ENCODE measurements at places on chromosomes 3 and 15. TPM values are rescaled to one million over a fixed set of nuclear protein-coding genes. Genes with fewer than 3 reads are reported as not detected.

The SCN11A gene
- 0.56 TPM for total RNA-seq

The CACNA2D3 gene
- total RNA-seq = 6.1 TPM

The BMF gene
- total RNA-seq = 3.7 TPM

The TUSC7 gene
- not detected for total RNA-seq

The THRB gene
- total RNA-seq = 24.4 TPM

The MAN2A2 gene
- 90.3 TPM for total RNA-seq

The PTPRG gene
- total RNA-seq = 90.0 TPM

The GPR176 gene
- 23.9 TPM for total RNA-seq

The NPRL2 gene
- total RNA-seq = 22.7 TPM

GRCh38 chr3:163159306-163159705 lies 1662.7 kb downstream of the OTOL1 start:
- no peak for DNase-seq

- no peak for DNase-seq
Measured at GRCh38 chr15:50134524-50135024, 15.5 kb upstream of the ATP8B4 start.

GRCh38 chr3:39376959-39377634 lies 6.1 kb upstream of the SLC25A38 start:
- no peak for DNase-seq

DNA sequence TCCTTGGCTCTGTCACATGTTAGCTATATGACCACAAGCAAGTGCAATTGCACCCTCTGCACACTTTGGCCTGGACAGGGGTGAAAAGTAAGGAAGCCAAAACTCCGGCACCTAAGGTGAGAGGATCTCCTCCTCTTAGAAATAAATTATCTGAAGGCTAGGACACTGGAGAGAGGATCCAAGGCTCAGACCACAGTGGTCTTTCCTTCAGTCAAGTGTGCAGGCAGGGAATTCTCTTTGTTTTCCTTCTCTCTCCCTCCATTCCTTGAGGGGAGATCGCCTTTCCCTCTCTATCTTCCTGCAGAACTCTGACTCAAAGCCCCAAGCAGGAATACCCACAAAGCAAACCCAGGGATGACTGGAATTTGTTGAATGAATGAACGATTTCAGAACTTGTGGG lies 3.1 kb upstream of the MEGF11 start:
- no peak for DNase-seq

GRCh38 chr3:178602856-178603255 lies 66.6 kb downstream of the KCNMB2 start:
- DNase-seq = no peak

- no peak for DNase-seq
Measured at GRCh38 chr3:3783210-3783609, 16.0 kb upstream of the LRRN1 start.

GRCh38 chr15:80240276-80240675 lies 11.7 kb downstream of the CTXND1 start:
- no peak for DNase-seq

DNA sequence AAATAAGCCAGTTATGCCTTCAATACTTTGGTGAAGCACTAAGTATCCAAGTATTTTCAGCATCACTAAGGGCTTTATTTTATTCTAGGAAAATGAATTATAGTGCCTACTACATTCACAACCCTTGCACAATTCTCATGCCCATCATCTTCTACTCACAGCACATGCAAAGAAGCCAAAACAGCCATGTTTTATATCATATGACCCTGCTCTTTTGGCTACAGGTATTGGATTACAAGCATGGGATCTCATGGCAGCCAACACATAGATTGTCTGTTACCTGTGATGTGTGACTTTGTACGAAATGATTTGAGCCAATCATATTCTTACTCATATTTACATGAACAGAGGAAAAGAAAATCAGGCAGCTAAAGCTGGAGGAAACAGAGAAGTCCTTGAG lies 38.6 kb downstream of the STT3B start:
- DNase-seq = no peak

DNA sequence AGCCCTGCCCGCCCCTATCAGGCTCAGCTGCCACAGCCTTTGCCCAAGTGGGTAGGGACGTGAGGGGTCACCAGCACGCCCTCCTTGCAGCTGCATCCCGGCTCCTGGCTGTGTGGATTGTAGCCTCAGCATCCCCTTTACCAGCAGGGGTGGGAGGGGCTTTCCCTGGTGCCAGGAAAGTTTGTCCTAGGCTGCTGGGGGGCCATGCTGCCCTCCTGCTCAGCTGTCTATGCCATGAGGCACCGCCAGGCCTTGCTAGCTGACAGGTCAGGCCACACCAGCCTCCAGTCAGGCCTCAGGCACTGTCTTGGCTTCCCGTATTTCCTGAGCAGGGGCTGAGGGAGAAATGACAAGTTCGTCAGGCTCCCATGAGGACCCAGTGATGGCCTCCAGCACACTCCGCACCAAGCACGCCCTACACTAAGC lies 32.3 kb downstream of the TKT start:
- no peak for DNase-seq

DNA sequence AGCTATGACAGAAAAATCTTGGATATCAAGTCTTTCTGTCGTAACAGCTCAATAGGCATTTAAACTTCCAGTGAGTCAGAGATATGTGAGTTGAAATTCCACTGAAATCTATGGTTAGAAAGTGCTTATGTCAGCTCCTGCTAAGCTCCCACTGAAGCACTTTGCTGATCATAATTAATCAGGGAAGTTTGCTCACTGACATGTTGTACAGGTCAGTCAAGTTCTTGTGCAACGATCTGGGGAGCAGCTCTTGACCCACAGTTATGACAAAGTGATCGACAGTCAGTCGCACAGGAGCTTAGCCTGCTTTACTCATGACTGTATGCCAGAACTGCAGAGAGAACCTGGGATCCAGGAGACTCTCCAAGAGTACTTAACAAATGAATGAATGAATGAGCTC lies 453.5 kb downstream of the SOX2 start:
- DNase-seq = no peak

DNA sequence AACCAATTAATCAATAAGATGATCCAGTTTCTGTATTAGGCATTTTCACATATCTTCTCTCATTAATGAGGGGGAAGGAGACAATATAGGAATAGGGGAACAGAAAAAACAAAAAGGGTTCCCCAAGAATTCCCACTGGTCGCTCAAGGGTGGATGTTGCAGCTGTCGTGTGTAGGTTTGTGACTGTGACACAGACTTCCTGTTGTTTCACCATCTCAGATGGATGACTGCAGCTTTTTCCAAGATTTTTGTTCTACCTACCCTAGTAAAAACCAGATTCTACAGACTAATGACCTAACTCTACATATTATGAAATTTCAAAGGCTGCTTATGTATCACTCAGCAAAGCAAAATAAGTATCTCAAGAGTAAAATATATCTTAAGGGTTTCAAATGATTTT lies 73.7 kb upstream of the MB21D2 start:
- DNase-seq = no peak

DNA sequence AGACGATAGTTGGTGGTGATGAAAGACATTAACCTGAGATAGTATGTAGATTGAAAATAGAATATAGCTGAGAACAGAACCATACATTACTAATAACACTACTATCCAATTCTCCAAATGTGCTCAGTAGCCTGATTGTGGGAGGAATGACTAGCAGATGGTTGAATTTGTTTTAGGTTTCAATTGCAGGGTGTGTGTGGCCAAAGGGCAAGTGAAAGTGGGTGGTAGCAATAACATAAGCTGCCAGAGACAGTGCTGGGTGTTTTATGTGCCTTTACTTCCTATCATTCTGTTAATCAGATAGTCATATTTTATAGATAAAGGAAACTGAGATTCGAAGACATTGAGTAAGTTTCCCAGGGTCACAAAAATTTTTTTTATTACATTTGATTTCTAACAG lies 249.5 kb upstream of the ARL6 start:
- DNase-seq = no peak

DNA sequence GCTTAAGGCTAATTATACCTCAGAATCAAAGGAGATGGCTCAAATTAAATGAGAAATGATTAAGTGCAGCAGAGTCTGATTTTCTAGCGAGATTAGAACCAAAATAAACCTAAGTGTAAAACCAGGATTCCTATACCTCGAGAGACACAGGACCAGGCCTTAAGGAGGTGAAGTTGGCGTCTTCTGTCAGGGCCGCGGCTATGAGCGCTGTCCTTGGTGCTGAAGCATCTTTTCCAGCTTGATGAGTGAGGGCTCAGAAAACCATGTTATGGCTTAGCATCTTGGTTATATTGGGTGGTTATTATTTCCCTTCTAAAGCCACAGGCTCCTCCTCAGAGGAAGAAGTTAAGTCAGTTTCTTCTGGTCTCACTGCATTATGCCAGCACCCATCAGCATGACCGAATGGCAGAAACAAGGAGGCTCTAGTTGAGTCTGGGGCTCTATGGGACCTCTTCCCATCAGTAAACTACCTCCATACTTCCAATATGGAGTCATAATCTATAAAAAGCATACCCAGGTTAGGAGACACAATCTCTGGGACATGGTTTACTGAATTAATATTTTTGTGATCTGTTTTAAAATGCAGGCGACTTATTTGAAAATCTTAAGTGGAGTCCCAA lies 120.1 kb upstream of the NMNAT3 start:
- DNase-seq = no peak

GRCh38 chr3:141078200-141078599 lies 27.1 kb downstream of the SPSB4 start:
- no peak for DNase-seq

- DNase-seq = no peak
Measured at GRCh38 chr3:112670824-112671223, 29.9 kb upstream of the CCDC80 start.

DNA sequence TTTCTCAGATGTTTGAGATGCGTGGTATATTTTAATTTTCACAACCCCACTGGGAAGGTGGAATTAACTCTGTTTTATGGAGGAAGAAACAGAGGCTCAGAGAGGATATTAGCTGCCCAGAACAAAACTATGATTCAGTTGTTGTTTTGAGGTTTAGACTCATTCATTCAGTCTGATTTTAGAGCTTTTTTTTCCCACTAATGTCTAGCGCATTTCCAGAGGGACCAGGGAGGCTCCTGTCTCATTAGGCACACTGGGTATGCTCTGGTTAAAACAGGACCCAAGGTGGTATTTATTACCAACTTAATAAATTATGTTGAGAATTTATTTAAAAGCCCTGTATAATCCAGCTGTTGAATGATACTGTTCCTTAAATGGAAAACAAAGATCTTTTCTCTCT lies 272.0 kb upstream of the RGMA start:
- DNase-seq = no peak

GRCh38 chr3:53888232-53888631 lies 3.4 kb downstream of the SELENOK start:
- DNase-seq = no peak

GRCh38 chr3:146072824-146073223 lies 88.2 kb downstream of the PLOD2 start:
- DNase-seq = no peak

DNA sequence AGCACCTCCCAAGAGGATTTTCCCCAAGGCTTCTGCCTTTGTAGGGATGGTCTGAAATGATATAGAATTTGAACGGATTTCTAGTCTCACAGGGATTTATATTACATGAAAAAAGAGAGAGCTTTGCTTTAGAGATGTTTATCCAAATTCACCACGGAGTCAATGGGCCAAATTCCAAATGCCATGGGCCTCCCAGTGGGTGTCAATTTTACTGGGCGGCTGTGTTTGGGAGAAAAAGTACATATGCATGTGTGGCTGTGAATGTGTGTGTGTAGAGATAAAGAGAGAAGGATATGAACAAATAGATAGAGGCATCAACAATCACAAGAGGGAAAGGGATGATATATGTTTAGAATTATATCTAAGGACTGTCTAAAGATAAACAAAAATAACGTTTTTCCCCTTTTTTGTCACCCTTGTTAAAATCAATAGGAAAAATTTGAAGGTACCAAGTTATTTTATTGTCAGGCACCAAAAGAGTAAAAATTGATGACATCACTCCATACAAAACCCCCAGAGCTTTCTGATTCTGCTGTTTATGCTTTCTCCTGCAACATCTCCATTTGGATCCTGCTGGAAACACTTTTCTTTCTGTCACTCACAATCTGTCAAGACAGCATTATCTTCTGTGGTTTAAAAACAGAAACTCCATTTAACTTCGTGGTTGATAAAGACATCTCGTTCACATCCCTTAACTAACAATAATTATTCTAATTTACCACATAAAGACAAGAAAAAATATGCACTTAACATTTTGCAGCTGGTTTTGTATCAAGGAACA lies 160.7 kb downstream of the FHIT start:
- no peak for DNase-seq

- DNase-seq = no peak
Measured at GRCh38 chr15:41511899-41512369, 1.7 kb downstream of the LTK start.

- no peak for DNase-seq
Measured at GRCh38 chr15:101086394-101087171, 165.3 kb downstream of the CHSY1 start.

DNA sequence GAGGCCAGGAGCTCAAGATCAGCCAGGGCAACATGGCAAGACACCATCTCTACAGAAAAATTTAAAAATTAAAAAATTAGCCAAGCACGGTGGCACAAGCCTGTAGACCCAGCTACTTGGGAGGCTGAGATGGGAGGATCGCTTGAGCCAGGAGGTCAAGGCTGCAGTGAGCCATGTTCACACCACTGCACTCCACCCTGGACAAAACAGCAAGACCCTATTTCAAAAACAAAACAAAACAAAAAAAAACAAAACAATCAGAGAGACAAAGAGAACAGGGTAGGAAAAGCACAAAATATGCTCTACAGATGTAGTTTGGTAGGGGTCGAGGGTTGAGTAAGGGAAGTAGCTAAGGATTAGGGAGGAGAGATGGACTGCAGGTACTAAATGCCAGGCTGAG lies 3.4 kb downstream of the DYNLT2B start:
- no peak for DNase-seq

DNA sequence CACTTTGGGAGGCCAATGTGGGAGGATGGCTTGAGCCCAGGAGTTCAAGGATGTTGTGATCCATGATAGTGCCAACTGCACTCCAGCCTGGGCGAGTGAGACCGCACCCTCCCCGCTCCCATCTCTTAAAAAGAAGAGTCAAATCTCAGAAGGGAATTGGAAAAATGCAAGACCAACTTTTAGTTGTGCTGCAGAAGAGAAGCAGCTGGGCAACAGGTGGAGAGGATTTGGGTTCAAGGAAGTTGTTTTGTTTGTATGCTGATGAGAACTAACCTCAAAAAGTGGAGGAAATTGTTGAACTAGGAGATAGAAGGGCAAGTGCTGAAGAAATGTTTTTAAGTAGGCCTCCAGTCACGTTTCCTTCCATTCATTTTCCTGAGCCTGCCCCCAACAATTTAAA lies 12.8 kb upstream of the PDCD7 start:
- DNase-seq = no peak

DNA sequence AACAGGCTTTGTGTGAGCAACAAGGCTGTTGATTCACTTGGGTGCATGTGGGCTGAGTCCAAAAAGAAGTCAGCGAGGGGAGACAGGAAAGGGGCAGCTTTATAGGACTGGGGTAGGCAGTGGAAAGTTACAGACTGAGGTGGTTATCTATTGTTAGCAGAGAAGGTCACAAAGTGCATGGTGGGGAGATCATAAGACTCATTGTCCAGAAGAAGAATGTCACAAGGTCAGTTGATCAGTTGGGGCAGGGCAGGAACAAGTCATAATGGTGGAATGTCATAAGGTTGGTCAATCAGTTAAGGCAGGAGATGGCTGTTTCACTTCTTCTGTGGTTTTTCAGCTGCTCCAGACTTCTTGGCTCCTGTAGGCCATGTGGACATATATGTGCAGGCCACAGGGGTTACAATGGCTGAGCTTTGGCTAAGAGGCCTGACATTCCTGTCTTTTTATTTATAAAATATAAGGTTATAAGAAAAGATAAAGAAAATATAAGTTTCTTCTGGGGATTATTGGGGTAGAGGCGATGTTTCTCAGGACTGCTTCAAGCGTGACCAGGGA lies 69.5 kb upstream of the SNTN start:
- no peak for DNase-seq

GRCh38 chr15:77039217-77039533 lies 31.7 kb downstream of the TSPAN3 start:
- DNase-seq = no peak
